ENCODE measurements at places on chromosomes 6 and 20.

DNA sequence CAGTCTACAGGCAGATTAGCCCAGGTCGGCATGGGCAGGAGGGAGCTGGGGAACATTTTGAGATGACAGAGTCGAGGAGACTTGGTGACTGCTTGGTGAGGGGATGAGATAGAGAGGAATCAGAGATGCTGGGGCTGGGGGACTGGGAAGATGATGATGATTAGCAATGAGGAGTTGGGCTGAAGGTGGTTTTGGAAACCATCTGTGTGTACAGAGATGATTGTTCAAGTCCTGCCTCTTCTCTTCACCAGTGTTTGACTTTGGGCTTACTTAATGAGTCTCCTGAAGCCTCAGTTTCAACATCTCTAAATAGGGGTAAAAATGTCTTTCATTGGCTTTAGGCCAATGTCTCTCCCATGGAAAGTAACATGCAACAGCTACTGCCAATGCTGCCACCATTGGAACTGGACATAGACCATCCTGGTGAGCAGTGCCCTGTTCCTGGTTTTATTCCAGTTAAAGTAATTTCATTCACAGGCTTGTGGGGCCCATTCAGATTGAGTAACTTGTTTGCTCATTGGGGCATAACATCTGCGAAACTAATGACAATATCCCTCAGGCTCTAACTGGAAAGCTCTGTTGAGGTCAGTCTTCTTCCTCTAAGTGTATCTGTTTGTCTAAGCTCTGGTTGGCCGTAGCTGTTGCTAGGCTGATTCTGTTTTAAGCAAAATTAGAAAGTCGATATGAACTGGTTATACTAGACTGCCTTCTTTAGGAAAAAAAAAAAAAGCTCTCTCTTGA is 99.1 kb downstream of the ARMC2 start:
- DNase-seq: peak; percentile 100

GRCh38 chr6:92259171-92259570 is 1160.2 kb downstream of the EPHA7 start:
- DNase-seq: no peak

GRCh38 chr6:135231469-135231844 is 50.3 kb downstream of the MYB start:
- DNase-seq: no peak

- DNase-seq: no peak
Observed at GRCh38 chr6:53391170-53391569, 42.4 kb upstream of the ELOVL5 start.

GRCh38 chr6:135161411-135162395 is 19.4 kb upstream of the MYB start:
- no peak for DNase-seq

GRCh38 chr20:5535125-5535756 is 215.0 kb upstream of the SHLD1 start:
- peak; percentile 100 for DNase-seq

- peak; percentile 95 for DNase-seq
Observed at GRCh38 chr20:11387189-11387754, 530.4 kb upstream of the BTBD3 start.

- peak; percentile 11 for DNase-seq
Observed at GRCh38 chr6:81844686-81845085, 92.2 kb upstream of the TENT5A start.

DNA sequence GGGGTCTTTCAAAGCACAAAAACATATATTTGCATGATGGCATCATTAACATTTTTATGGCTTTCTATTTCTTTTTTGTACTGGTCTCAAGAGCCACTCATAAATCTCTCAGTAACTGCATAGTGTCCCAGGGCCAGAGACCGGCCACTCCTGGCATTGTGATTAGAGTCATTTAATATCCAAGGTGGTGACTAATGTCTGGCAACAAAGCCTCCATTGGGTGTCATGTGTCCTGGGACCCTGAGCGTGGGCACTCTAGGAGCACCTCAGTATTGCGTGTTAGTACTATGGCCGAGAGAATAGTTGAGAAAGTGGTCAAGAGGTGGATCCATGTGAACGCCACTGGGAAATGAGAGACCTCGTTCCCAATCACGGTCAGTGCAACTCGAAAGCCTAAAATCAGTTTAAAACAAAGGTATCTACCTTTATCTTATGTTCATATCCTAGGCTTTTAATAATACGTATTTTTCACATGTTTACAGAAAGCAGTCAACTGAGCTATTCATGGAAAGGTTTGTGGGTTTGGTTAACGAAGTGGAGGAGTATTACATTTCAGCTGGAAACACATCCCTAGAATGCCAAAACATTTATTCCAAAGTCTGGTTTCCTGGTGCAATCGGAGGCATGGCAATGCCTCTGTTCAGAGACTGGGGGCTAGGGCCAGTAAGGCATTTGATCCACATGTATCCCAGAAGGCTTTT is 2.7 kb upstream of the ESR1 start:
- no peak for DNase-seq

GRCh38 chr20:43541214-43541613 is 17.6 kb upstream of the SGK2 start:
- DNase-seq: peak; percentile 60

DNA sequence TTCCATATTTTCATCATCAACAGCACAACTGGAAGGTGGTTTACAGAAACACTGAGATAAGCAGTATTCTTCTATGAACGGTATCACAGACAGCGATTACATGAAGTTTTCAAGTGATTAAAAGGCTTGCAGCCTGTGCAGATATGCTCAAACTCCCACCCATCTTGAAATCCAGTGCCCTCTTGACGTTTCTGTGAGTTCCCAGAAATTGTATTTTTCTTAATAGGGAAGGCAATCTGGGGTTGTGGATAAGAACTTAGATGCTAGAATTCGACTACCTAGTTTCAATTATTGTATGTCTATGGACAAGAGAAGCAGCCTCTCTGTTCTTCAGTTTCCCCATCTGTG is 290.3 kb downstream of the ZNF217 start:
- no peak for DNase-seq

GRCh38 chr6:166579237-166579850 is 7.1 kb downstream of the RAMACL start:
- DNase-seq: no peak

GRCh38 chr6:122845916-122846612 is 57.0 kb downstream of the SMPDL3A start:
- DNase-seq: peak; percentile 33
